ENCODE measurements at places on chromosomes 4 and X.

- no peak for DNase-seq
Measured at GRCh38 chr4:123889507-123889906, 492.9 kb downstream of the SPRY1 start.

DNA sequence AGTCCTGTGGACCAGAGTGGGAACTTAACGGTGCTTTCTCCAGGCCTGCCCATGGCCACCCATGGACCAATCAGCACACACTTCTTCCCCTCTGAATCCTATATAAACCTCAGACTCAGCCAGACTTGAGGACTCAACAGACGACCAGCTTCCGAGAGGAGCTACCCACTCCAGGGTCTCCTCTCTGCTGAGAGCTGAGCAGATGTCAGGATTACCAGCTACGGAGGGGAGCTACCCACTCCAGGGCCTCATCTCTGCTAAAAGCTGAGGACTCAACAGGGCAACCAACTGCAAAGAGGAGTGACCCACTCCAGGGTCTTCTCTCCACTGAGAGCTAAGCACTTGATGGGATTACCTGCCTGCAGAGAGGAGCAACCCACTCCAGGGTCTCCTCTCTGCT is 80.0 kb upstream of the DDX60 start:
- no peak for DNase-seq

DNA sequence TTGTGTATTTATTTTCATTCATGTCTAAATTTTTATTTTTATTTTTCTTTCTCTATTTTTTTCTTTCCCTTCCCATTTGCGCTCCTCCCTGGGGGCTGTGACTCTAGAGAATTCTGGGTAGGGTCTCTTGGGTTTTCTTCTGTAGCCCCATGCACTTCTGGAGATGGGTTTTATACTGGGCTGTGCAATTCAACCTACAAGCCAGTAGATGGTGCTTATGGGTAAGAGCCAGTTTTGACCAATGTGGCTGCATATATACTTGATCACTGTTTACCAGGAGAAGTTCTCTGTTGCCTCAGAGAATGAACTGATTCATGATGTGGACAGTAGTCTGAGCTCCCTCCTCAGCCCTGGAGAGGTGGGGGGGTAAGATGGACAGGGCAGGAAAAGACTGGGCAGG is 614.6 kb downstream of the PCDH19 start:
- DNase-seq: no peak

- no peak for DNase-seq
Measured at GRCh38 chrX:117400005-117400404, 716.6 kb downstream of the KLHL13 start.

- DNase-seq: no peak
Measured at GRCh38 chr4:47235721-47236120, 204.4 kb downstream of the GABRB1 start.

- peak; percentile 38 for DNase-seq
Measured at GRCh38 chr4:2412534-2412884, 5.9 kb downstream of the ZFYVE28 start.

DNA sequence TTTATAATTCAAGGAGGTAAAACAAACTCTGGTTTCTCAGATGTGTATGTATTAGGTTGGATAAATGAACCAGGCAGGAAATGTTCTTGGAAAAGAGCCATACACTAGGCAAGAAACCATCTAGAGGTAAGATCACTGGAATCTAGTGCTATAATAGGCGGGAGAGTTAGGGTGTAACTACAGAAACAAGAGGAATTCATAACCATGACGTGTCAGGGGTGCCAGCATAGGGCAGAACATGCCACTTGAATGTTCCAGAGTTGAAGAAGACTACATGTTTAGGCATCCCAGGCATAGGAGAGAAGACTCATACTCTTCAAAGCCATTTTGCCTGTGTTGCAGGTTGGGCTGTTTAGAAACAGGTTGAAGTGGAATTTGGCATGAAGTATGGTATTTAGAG is 198.7 kb downstream of the CCNG2 start:
- DNase-seq: no peak

DNA sequence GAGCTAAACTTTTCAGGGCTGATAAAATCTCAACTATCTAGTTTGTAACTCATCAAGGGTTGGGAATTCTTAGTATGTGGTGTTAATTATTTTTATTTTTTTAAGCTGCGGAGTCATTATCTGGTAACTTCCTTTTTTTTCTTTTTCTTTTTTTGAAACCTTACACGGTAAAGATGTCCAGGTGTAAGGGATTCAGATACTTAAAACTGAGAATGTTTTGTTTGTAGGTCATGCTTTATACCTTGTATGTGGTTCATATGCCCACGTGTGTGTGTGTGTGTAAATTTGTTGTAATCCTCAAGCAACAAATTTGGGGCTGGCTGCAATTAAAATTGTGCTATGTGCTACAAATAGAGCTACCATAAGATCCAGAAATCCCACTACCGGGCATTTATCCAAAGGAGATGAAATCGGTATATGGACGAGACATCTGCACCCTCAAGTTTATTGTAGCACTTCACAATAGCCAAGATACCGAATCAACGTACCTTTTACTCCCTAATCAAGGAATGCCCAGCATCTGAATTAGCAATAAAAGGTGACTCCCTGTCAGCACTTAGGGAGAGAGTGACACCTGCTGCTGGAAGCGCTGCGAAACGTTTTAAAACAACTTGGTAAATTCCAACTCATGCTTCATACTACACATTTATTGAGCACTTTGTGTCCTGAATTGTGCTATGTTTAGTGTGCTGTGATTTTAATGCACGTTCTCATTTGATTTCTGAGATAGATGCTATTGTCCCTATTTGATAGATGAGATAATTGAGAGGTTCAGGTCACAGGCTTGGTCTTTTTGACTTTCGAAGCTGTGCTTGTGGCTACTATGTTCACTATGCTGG is 16.1 kb downstream of the MSMO1 start:
- no peak for DNase-seq

GRCh38 chr4:109406337-109406931 is 27.2 kb upstream of the SEC24B start:
- no peak for DNase-seq

DNA sequence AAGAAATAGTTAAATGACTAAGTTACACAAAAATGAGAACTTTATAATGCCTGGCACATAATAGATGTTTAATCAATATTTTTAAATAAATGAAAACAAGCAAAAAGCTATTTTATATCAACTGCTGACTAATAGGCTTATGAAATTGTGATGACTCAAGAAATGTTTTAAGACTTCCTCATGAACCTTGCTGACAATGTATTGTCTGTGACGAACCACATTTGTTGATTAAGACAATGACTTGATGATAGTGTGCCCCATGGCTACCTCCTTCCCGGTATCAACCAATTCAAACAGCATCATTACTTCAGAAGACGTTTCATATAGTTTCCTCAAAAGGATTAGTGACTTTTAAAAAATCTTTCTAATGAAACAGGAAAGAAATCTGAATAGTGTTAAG is 7.9 kb downstream of the CXCL6 start:
- DNase-seq: no peak

Measured in activated CD8-positive, alpha-beta memory T cell treated with anti-CD3 and anti-CD28 coated beads for 1 hour (primary cell).